NCI-H1092 treated with DMSO at 0.1 percent for 48 hours (cell line): ENCODE measurements at places on chromosomes 16 and 17.

GRCh38 chr16:87086156-87086555 lies 231.0 kb downstream of the C16orf95 start:
- DNase-seq: no peak

DNA sequence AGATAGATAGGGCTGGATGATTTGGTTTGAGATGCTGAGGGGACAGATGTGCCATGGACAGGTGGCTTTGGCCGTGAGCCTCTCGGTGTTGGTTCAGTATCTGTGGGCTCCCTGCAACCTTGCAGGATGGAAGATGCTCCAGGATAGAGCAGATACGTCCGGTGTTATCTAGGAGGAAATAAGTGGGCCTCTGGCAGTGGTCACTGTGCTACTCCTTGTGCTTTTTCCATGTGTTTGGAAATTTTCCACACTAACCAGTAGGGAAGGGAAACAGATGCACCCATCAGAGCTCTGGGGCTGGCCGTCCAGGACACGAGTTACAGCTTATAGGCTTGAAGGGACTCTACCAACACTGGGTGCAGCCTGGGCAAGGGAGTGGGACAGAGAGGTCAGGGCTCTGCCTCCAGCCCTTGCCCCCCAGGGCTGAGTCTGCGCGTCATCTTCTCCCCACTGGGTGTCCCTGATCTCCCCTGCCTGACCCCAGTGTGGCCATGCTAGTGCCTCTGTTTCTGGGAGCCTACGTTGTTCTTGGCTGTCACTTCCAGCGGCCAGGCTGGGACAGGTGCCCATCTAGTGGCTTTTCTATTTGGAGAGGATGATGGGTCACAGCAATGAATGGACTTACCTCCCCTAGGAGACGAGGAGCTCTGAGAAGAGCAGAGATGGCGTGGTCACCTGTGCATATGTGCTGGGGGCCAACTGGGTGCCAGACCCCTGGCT lies 166.9 kb downstream of the SEC14L1 start:
- no peak for DNase-seq

DNA sequence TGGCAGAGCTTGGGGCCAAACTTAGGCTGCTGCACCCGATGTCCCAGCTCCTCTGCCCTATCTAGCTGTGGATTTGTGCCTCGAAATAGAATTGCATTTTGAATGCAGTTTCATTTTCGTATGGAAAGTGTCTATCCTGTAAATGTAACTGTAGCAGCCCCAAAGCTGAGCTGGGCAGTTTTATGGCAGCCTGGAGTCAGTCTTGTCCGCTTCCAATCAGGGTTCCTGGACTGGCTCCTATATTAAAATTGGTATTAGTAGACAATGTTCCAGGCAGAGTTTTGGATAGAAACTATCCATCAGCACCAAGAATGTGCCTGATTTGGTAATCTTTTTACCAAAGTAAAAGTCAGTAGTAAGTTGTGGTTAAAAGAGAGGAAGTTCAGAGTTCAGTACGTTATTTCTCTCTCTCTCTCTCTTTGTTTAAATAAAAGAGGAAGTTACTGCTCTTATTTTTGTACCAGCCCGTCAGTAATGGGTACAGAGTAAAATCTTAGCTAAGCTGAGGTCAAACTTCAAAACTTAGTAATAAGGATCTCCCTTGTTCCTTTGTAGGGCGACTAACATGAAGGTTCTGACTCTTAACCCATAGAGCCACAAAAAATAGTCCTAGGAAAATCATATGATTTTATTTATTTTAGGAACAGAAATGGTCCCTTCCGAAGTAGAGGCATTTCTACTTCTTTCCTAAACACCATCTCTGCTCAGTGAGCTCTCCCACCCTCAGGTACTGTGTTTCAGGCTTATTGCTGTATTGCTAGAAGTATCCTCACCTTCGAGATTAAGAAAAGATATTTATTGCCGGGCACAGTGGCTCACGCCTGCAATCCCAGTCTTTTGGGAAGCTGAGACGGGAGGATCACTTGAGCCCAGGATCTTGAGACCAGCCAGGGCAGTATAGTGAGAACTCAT lies 28.0 kb downstream of the PRKCB start:
- DNase-seq: no peak

GRCh38 chr17:72561680-72562079 lies 440.9 kb downstream of the SOX9 start:
- no peak for DNase-seq

DNA sequence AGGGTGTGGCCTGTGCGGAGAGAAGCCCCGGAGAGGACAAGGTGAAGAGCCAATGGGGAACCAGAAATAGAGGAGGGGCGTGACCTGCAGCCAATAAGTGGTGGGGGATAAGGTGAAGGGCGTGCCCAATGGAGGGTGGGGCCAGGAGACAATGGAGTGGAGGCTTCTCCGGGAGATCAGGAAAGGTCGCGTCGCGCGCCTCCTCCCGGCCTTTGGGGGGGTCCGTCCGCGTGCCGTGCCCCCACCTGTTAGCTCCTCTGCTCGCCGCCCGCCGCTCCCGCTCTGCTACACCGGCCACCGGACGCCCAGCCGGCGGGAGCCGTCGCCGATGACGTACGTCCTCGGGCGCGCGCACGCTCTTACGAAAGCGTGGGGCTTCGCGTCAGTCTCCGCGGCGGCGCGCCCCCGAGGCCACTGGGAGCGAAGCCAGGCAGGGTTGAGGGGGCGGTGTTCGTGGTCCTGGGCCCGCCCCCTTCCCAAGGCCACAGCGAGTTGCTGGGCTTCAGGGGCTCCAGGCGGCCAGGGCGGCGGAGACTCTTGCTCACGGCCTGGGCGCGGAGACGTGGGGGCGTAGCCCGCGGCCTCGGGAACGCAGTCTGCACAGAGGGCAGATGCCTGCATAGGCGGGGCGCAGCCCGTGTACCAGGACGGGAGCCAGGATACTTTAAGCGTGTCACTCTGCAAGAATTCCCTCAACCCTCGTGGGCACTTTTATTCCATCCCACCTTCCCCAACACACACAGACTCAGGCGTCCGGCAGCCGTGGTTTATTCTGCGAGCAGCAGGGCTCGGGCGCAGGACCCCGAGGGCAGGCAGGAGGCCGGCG lies at the start of gene MATCAP1:
TSS of gene MATCAP1 (minus strand) at position 337 of the 826 bp plus-strand sequence. CDS start 3,353 bp downstream, outside the sequence.
- peak; percentile 99 for DNase-seq

DNA sequence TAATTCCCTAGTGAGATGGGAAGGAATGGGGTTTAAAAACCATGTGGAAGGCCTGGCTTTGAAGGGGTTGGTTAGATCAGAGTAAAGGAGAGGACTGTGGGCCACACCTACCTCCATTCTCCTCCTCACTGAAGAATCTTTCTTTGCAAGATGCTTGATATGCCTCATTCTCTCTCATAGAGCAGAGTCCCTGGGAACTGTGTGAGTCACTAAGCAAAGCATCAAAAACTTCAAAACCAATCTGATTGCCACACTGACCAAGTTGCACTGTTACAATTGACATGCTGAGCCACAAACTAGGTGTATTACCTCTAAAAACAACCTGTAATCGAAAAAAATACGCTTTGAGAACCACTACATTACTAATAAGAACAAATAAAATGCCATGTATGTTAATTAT lies 2.0 kb downstream of the TUBD1 start:
- DNase-seq: no peak

DNA sequence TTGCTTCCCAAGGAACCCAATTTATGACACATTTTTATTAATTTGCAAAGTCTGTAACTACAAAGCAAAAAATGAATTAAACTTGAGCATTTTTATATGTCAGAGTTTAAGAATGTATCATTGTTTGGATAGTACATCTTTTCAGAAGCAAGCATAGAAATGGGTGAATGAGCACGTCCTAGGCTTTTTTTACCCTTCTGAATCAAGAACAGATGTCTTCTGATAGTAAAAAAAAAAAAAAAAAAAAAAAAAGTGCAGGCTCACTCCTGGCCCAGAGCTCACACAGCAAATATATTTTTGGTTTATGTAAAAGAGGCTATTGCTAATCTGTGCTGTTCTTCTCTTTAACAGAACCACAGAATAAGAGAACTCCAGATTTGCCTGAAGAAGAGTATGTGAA lies 6.3 kb downstream of the TERF2IP start:
- no peak for DNase-seq

DNA sequence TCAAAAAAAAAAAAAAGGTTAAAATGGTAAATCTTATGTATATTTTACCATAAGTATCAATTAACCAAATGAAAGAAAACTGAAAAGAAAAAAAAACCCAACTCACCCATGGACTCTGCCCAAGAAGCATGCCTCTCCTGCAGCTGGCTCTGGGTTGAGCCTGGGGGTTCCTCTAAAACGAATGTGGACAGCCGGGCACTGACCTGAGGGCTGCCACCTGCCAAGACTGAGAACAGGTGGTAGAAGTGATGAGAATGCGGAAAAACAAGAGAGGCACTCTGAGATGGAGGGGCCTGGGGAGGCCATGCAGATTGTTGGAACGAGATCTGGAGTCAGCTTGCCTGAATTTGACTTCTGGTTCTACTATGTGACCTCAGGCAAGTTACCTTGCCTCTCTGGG lies 85.5 kb upstream of the MSI2 start:
- no peak for DNase-seq

GRCh38 chr16:1960665-1961630 lies 1.6 kb downstream of the NDUFB10 start:
- DNase-seq: peak; percentile 35

DNA sequence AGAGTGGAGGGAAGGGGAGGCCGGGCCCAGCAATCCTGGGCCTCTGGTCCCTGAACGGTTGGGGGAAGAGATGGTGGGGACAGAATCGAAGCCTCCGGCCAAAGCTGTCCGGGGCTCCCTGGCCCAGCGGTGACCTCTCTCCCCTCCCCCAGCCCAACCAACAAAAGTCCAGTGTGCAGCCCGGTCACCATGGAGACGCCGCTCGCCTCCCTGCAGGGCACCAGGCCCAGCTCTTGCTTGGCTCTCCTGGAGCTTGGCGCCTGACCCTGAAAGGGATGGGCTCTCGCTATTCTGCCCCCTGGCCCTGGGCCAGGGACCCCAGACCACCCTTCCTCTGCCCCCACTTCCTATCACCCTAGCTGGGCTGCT lies 1.3 kb downstream of the METRN start:
- peak; percentile 41 for DNase-seq

GRCh38 chr17:60914078-60914477 lies 236.4 kb downstream of the BCAS3 start:
- no peak for DNase-seq

DNA sequence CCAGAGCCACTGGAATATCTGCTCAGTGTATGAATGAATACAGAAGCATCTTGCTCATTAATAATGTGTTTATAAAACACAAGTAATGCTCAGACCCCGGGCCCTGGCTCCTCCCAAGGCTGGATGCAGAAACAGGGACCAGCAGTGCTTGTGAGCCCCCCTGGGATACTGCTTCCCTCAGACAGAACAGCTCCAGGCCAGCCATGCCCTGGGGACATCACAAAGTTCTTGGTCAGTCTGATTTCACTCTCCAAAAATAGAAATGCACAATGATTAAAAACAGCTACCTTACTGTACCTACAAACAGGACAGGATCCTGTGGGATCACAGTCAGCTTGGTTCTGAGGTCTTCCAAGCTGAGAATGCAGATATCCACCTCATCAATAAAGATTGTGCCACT lies 68.2 kb downstream of the ABCC12 start:
- no peak for DNase-seq

GRCh38 chr17:61413661-61414126 lies 14.1 kb downstream of the TBX2 start:
- no peak for DNase-seq

DNA sequence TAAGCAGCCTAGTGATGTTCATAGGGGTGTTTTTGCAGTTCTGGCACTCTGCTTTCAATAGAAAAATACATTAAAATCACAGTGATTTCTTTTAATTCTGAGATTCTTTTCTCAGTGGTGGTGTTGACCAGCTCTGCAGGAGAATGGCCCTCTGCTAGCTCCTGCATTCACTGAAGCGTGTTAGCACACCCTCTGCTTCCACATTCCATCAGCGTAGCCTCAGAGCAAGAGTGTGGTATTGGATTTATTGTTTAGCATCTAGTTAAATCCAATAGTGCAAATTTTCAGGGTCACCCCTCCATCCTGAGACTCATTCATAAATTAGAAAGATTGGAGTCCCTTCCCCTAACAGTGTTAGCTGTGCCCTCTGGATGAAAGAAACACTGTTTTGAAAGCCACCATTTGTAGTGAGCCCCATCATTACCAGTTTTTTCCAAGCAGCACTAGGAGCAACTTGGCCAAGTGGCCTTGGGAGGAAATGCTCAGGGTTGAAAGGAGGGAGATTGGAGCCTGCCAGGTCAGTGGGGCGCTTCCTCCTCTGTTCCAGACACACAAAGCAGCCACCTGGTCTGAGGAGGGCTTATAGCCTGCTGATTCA lies 45.7 kb downstream of the B9D1 start:
- DNase-seq: no peak

DNA sequence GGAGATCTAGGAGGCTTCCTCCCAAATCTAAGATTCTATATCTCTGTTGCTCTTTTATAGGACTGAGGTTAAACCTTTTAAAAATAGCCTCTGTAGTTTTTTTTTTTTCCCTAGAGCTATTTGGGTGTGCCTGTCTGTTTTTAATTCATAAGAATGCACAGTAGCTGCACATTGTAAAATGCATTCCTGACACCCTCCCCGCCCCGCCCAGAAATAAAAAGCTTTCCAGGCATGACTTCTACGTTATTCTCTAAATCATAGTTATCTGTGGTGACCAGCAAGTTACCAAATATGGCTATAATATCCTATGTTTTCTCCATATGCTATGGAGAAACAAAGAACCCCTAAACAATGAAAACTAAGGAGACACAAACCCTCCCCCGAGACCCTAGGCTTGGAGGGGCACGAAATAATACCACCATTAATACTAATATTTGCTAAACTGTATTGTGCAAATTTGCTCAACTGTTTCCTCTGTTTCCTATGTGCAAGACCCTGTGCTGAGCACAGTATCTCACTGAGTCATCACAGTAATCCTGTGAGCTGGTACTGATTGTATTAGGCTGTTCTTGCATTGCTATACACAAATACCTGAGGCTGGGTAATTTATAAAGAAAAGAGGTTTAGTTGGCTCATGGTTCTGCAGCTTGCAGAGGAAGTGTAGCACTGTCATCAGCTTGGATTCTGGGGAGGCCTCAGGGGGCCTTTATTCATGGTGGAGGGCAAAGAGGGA lies 388.3 kb downstream of the CA10 start:
- no peak for DNase-seq

GRCh38 chr16:87740441-87740840 lies 25.3 kb downstream of the KLHDC4 start:
- no peak for DNase-seq

- DNase-seq: no peak
These were observed 410.0 kb upstream of the SOX9 start for GRCh38 chr17:71710816-71711215.
